Mammary epithelial cell (primary cell): ENCODE measurements at places on chromosomes 7 and 10.

DNA sequence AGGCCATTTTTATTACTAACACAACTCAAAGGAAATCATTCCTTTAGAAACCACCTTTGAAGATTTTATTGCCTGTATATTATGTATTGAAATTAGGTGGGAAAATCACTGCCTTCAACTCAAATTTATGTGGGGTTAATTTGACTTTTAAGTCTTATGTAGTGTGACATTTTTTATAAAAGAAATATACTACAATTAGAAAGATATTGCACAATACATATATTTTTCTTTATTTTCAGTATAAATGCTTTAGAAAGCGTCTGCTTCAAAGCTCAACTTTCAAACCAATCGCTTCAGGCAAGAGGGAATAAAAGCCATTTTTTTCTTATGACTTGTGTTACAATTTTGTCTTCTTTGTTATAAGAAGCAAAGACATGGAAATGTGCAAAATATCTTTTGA lies 337.4 kb upstream of the ZWINT start:
- no peak for DNase-seq

DNA sequence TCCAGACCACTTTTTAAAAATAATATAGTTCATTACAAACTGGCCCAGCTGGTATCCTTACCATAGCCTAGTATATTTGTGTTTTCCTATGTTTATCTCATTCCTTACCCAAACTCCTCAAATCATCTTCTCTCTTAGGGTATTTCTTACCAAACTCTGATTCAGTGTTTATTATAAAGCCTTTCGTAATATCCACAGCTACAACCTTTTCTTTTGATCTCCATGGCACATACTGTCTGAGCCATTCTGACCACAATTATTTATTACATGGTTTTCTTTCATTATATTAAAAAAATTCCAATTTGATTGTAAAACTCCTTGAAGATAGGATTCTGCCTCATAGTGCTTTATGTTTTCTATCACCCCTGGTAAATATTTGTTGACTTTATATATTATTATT lies 94.2 kb downstream of the LRMDA start:
- peak; percentile 56 for DNase-seq

DNA sequence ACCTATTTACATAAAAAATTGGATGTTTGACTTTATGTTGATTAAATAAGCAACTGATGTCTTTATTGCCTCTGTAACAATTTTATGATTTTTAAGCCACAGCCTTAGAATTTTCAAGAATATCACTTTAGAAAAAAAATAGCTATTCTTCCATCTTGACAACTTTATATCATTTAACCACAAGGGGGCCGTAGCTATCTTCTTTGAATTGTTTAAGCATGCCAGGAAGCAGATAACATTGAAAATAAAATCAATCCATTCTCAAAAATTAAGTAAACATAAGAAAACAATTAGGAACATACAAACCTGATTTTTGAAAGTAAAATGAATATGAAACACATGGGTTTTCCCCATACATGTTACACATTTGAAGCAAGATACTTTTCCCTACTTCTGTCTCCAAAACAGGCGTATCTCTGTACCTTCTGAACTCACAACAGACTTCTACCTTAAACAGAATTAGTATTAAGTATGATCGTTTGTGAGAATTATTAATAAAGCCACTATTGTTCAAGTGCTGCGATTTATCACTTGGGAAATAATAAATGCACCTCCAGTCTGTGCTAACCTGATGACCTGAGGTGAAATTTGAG lies 209.0 kb downstream of the CACNA2D1 start:
- DNase-seq, result no peak

- no peak for DNase-seq
Observed at GRCh38 chr10:104642658-104643302, 1.7 kb downstream of the SORCS3 start.

DNA sequence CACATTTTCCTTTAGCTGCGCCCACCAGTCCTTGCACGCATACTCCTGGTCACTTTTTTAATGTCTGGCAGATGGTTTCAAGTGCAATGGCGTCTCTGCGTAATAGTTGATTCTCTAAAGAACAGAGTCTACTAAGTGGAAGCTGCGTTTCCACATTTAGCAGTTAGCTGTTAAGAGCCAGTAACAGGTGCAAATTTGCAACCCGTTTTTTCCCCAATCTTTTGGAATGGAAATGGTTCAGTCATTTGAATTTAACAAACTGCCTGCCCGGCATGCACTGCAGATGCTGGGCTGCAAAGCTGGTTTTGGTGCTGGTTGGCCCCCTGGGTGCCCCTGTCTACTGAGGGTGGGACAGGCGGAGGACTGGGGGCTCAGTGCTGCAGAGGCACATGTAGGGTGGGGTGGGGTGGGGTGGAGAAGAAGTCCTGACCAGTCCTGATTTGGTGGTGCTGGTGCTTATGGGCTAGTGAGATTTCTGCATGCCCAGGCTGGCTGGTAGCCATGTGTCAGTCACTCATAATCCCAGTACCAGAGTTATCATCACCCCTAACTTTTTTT lies 43.9 kb downstream of the CUX1 start:
- no peak for DNase-seq

DNA sequence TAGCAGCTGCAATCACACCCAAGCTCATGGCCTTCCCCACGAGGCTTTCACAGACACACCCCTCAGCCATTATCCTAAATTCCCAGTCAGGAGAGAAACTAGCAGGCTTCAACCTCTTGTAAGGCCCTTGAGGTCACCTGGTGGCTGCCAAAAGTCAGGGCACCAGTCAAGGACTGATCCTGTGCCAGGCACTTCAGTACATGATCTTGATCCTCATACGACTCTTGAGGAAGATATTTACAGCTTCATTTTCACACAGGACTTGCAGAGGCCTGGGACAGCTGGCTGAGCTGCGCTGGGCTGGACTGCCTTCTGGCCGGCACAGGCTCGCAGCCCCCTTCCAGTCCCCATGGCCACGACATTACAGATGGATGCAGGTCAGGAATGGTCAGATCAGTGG lies 8.8 kb downstream of the PDAP1 start:
- DNase-seq, result no peak

- DNase-seq, result no peak
Observed at GRCh38 chr10:73653701-73654100, 2.1 kb downstream of the SYNPO2L start.

DNA sequence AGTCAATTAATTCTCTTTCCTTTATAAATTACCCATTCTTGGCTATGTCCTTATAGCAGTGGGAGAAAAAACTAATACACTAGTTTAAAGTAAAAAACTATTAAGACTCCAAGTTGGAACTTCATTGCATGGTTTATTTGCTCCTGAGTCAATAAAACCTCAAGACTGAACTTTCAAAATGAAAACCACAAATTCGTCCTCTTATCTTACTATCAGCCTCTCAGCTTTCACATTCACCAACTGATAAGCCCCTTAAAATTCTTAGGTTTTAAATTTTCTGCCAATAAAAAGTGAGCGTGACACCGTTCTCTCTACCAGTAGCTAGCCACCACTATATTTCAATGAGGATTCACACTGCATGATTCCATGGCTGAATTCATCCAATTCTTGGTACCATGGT lies 346.4 kb upstream of the NPSR1 start:
- no peak for DNase-seq

- no peak for DNase-seq
Observed at GRCh38 chr10:48638158-48638557, 33.3 kb upstream of the ARHGAP22 start.

- DNase-seq, result no peak
Observed at GRCh38 chr7:132511387-132511786, 64.9 kb downstream of the PLXNA4 start.

DNA sequence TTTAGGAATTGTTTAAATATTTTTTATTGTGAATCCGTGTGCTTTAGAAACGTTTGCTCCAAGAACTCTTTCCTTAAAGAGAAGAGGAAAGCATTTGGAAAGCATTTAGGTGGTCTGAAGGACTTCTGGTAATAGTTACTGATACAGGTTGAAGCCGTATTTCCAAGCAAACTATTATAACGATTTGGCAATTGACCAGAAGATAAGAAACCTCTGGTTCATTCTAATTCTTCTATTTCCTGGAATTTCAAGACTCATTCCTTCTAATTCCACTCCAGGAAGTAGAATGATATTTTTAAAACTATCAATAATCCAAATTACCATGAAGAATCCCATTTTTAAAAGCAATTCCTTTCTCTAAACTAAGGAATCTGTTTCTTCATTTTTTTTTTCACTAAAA lies 158.9 kb upstream of the AGR3 start:
- no peak for DNase-seq

GRCh38 chr7:122310119-122311021 lies 5.8 kb upstream of the FEZF1 start:
- no peak for DNase-seq

GRCh38 chr7:3649250-3649649 lies 348.2 kb downstream of the SDK1 start:
- DNase-seq, result no peak

- DNase-seq, result no peak
Observed at GRCh38 chr10:84499846-84500245, 171.5 kb downstream of the CCSER2 start.

DNA sequence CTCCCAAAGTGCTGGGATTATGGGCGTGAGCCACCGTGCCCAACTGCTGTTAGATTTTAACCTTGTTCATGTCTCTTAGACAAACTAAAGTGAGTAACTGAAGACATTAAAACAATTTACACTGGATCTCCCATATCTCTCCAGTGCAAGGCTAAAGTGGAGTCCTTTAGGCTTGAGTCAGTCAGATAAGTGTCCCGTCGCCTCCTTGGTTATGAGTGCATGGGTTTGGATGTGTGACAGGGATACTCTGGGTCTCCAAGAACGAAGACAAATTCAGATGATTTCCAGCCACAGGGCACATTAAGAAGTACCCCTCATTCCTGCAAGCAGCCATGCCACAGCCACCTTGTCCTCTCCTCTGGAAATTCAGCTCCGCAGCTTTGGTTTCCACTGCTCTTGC lies 66.1 kb upstream of the PDZD8 start:
- no peak for DNase-seq

DNA sequence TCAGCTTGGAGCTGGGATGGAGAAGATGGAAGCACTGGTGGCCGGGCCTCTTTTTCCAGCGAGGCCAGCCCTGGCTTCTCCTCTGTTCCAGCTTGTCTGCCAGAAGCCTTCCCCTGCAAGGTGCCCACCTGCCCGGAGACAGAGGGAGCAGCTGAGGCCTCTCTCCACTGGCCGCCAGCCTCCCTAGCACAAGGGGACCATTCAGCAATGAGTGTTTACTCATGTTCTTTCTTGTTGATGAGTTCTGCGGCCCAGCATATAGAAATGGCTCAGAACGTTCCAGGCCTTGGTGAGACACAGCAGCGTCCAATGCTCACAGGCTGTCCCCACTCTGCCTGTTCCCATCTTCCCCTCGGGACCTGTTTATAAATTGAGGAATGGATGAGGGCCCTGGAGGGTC lies 47.3 kb downstream of the CHST3 start:
- no peak for DNase-seq

GRCh38 chr7:17090751-17091150 lies 207.7 kb upstream of the AHR start:
- peak; percentile 75 for DNase-seq
